Kidney (tissue), 22 donors: ENCODE measurements at places on chromosomes 6 and 20.
A peak's percentile ranks its signal among the peaks of the same experiment; 100 is the strongest.

DNA sequence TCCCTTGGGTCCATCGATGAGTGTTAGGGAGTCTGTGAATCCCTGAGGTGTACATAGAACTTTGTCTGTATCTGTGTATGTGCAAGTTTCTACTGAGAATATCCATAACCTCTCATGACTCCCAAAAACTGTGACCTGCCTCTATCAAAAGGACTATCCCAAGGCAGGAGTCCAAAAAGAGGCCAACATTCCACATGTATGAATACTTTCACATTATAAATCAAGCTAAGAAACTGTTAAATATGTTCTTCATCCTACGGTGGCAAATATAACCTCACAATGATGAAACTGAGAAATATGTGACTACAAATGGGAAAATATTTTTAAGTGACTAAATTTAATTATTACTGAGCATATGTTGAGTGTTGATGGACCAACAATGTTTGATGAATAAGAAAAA, 16.1 kb upstream of the STX11 start:
- DNase-seq, result no peak

GRCh38 chr6:170147056-170147787, 143.7 kb downstream of the DLL1 start:
- no peak for DNase-seq

GRCh38 chr20:25535762-25536161, 49.6 kb downstream of the NINL start:
- DNase-seq, result no peak

DNA sequence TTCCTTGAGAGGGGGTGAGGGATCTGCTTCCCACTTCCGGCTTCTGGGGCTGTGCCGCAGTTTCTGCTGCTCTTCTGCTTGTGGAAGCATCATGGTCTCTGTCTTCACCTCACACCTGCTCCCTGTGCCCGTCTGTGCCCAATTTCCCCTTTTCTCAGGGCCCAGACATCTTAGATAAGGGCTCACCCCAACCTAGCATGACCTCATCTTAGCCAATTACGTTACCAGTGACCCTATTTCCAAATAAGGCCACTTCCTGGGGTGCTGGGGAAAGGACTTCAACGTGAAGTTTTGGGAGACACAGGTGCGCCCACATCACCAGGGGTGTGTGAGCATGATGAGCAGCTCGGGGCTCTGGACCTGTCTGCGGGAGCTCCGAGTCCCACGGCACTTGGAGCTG, 20.7 kb upstream of the RBBP8NL start:
- no peak for DNase-seq

DNA sequence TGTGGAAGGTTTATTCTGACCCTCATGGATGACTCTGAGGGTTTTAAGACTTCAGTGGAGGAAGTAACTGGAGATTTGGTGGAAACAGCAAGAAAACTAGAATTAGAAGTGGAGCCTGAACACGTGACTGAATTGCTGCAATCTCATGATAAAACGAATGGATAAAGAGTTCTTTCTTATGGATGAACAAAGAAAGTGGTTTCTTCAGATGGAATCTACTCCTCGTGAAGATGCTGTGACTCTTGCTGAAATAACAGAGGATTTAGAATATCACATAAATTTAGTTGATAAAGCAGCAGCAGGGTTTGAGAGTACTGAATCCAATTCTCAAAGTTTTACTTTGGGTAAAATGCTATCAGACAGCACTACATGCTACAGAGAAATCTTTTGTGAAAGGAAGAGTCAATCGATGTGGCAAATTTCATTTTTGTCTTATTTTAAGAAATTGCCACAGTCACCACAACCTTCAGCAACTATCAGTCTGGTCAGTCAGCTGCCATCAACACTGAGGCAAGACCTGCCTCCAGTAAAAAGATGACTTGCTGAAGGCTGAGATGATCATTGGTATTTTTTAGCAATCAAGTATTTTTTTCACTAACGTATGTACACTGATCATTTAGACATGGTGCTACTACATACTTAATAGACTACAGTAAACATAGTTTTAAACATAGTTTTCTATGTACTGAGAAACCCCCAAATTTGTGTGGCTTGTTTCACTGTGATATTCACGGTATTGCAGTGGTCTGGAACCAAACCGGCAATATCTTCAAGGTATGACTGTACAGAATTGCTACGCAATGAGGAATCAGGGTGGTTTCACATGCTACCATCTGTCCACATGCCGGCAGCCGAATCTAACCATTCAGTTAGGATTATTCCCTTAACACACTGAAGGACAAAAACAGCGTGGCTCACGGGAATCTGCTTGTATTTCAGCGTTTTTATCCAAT, 149.0 kb downstream of the MYB start:
- DNase-seq, result no peak

- DNase-seq, result peak; percentile 94
Observed at GRCh38 chr6:131914967-131915751, 36.0 kb downstream of the CCN2 start.

DNA sequence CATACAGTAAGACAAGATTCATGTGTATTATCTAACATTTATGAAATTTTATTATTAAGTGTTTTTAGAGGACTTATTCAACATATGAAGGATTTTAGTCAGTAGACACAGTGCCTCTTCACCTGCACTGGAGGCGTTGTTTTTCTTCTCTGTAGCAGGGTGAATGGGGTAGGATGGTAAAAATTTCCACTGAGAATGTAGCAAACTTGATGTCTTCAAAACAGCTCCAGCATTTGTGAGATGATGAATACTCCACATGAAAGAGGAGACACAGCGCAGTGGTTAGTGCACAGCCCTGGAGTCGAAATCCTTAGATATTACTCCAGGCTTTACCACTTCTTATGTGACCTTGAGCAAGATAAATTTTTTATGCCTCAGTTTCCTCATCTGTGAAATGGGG, 110.5 kb upstream of the AHI1 start:
- no peak for DNase-seq

- DNase-seq, result peak; percentile 27
Observed at GRCh38 chr20:8118039-8118438, 14.0 kb upstream of the PLCB1 start.

DNA sequence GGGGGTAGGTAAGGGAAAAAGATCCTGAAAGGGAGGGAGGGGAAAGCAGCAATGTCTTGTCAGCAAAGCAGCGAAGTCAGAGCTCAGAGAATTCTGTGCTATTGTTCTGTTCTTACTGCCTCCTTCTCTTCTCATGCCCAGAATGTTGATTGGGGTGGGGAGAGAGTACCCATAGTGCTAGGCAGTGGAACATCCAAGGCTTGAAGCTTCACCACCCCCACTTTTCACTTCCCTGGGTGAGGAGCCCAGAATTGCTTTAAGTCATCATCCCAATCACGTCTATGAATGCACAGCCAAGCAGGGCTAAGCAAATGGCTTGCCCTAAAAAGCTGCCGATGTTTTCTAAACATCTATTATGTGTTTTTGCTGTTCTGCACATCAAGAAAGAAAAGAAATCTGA, 16.5 kb downstream of the REPS1 start:
- no peak for DNase-seq

GRCh38 chr6:162200945-162201690, 526.4 kb downstream of the PRKN start:
- no peak for DNase-seq

DNA sequence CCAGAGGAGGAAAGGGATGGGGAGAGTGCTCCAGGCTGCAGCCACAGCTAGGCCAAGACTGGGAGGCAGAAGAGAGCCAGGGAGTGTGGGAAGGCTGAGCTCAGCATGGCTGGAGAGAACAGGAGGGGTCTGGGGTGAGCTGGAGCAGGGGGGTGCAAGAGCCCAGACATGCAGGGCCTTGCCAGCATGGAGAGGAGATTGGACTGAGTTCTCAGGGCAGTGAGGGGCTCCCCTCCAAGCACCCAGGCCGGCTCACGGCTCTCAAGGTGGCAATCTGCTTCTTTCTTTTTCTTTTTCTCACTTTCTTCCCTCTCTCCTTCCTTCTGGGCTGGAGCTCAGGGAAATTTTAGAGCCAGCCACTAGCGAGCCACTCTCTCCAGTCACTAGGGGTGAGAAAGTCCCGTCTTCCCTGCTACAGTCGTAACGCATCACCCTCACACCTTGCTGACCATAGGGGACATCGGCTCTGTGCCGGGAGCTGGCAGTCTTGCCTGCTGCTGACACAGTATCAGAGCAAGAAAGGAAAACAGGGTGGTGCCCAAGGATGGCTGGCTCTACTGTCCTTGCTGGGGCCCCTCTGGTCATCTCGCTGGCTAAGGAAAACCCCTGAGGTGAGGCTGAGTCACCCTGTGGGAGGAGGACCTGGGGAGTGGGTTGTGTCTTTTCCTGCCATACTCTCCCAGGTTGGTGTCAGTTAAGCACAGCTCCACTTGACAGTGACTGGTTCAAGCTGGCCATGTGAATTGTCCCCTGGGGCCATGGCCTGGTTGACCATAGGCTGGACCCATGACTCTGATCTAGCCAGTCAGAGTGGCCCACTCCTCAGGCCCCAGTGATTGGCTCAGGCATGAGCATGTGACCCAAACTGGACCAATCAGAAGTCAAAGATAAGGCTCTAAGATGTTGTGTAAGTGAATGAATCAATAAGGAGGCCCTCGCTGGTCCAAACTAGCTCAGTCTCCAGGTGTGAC, 135.1 kb upstream of the PMEPA1 start:
- DNase-seq, result no peak

DNA sequence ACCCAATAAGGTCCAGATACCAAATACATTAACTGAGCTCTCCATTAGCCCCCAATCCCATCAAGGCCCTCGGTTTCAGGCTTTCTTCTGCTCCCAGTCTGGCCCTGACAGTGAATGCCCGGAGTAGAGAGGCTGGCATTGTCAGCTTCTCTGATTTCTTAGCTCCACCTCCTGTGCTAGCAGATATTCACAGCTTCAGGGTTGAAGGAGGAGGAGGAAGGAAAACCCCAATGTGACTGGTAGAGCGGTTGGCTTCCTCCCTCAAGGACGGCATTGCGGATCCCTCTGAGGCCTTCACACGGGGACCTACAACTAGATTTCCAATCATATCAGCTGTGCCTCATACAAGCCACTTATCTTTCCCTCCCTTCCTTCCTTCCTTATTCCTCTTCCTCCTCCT, 164.1 kb upstream of the SYNDIG1 start:
- DNase-seq, result no peak

DNA sequence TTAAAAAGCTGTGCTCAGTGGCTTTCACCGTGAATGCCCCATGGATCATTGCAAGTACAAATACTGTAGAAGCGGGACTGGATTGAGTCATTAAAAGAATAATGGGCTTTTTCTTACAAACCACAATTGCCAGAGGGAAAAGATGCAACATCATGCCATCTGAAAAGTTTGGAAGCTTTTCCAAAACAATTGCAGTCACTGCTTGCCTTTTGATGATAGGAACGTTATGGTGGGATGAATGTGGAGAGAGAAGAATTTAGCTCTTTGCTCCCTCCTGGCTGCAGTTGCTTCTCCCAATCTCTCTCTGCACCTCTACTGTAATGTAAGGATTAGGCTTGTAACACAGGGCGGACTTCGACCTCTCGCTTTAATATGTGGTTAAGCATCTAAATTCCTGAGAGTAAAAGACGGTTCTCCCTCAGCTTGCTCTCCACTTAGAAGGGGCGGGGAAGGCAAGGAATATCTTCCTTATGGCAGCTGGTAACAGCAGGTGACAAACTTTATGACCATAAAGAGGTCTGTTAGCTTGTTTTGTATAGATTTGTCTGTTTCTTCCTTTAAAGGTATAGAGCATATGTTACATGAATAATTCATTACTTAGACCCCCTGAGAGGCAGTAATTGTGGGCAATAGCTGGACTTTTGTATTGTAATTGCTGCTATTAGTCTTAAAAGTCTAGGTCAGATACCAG, 376.1 kb downstream of the UTRN start:
- DNase-seq, result peak; percentile 57

DNA sequence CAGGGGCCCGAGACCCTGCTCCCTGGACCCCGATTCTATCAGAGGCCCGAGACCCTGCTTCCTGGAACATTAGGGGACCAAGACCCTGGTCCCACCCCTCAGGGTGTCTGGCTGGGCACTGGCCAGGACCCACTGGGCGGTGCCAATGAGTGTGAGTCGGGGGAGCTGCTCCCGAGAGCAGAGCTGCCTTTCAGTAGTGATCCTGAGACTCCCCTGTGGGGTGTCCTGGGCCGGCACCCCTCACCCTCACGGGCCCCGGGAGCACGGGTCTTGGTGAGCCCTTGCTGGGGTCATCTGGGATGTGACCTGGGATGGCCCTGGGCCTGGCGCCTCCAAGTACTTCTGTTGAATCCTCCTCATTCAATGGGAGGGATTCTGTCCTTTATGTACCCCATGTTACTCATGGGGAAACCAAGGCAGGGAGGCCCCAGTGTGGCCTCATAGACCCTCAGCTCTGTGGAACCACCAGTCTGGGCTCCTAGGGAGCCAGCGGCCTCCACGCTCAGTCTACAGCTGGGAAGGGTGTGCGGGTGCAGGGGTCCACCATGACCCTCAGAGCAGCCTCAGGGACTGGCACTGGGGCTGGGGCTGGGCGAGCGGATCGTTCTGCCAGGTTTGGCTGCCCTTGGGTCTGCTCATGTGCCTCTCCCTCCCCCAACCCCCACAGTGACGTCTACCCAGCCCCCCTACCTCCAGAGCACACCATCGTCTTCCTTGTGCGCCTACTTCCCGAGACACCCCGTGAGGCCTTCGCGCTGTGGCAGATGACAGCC, 25.6 kb downstream of the COL20A1 start:
- no peak for DNase-seq

GRCh38 chr6:132234356-132234755, 166.9 kb downstream of the MOXD1 start:
- no peak for DNase-seq

GRCh38 chr6:85096976-85097375, 332.6 kb upstream of the TBX18 start:
- DNase-seq, result no peak

DNA sequence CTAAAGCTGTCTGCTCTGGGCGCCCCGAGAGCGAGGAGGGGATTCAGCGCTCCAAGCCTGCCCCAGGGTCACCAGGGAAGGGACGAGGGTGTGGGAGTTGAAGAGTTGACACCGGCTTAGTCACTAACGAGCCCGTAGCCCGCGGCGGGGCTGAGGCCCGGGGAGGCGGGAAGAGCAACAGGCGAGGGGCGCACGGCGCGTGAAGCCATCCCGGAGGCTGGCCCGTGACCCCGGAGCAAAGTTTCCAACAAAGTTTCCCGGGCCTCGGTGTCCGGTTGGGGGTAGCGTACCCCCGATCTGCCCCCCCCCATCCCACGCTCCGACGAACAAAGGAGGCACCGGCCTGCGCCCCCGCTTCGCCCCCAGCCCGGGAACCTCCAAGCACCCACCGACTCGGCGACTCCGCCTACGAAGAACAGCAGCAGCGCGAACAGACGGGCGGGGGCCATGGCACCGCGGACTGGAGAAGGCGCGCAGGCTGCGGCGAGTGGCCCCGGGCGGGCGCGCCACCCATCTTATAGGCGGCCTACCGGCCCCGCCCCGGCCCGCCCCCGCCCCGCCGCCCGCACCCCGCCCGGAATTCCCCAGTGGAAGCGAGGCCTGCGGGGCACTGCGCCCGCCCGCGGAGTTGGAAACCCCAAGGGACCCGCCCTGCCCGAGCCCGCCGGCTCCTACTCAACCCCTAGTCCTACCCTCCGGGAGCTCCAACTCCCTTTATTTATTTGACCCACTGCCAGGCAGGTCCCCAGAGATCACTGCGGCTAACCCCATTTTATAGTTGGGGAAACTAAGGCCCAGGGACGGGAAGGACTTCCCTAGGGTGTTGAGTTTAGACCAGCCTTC, at the start of gene SDC4:
Gene SDC4, minus strand, starts transcription at position 489 of the 843 bp plus-strand sequence. Its CDS starts 40 bp downstream, at position 449.
- DNase-seq, result peak; percentile 62

- no peak for DNase-seq
Observed at GRCh38 chr20:62685781-62686555, 22.7 kb upstream of the NTSR1 start.
